NCI-H1417 treated with DMSO at 0.1 percent for 48 hours (cell line): ENCODE measurements at places on chromosomes 6 and 20.

DNA sequence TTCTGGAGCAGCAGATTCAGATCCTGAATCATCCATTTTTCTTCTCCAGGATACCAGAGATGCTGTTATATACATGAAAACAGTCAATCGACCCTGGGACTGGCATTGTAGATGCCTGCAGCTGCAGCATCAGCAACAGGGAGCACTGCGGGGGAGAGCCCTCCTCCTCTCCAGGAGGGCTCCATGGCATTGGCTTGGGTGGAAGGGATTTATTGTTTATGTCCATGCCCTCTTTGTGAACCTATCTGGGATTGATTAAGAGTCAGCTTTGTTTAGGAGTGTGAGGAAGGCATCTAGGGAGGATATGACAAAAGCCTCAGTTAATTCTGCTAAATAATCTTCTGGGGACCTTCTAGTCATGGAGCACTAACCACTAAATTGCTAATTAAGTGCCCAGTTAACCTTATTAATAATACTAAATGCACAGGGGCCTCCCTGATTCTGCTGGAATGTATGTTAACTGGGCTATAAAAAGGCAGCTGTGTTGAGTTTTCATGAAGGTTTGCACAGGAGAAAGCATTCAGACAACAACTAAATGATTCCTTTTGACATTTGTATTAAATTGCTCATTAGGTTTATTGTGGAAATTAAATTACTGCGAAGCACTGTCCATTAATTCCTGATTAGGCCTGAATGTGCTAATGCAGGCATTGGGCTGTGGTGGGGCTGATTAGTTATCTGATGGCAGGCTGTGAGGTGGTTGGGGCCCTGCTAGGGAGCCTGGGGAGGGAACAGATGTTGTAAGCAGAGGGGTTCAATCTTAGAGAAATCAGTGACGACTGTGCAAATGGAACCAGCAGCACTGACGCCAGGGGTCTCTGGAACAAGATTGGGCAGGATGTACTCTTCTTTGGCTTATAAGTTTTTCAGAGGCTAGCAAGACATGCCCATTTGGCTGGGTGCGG is 57.6 kb downstream of the IMPG1 start:
- no peak for DNase-seq

GRCh38 chr20:31933698-31934097 is 18.1 kb downstream of the PDRG1 start:
- DNase-seq = no peak

GRCh38 chr6:7440476-7440875 is 50.9 kb downstream of the RIOK1 start:
- no peak for DNase-seq

GRCh38 chr6:4180652-4181255 is 45.4 kb upstream of the ECI2 start:
- no peak for DNase-seq

GRCh38 chr6:168784426-168784825 is 343.4 kb downstream of the SMOC2 start:
- no peak for DNase-seq

DNA sequence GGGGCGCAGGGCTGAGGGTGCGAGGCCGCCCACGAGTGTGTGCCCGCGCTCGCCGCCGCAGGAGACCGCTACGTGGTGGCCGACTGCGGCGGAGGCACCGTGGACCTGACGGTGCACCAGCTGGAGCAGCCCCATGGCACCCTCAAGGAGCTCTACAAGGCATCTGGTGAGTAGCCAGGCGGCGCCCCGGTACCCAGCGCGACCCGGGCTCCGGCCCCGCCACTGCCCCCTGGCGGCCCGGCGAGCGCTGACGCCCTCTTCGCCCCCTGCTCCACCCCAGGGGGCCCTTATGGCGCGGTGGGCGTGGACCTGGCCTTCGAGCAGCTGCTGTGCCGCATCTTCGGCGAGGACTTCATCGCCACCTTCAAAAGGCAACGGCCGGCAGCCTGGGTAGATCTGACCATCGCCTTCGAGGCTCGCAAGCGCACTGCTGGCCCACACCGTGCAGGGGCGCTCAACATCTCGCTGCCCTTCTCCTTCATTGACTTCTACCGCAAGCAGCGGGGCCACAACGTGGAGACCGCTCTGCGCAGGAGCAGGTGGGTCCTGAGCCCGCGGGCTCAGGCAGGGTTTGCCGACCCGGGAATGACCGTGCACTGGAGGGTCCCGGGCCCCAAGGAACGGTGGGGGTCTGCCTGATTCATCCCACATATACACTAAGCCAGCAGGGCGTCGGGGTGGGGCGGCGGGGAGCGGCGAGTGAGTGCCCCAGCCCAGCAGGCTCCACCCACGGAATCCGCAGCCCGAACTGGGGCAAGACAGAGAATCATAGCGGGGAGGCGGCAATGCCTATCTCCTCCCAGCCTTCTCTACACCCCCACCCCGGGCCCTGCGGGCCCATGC is 17.4 kb downstream of the HSPA12B start:
- no peak for DNase-seq

- no peak for DNase-seq
Observed at GRCh38 chr20:13396826-13397225, 175.8 kb downstream of the ISM1 start.

- no peak for DNase-seq
Observed at GRCh38 chr6:143139239-143139784, 78.6 kb downstream of the AIG1 start.

GRCh38 chr6:42777126-42777822 is 4.6 kb upstream of the BICRAL start:
- no peak for DNase-seq

DNA sequence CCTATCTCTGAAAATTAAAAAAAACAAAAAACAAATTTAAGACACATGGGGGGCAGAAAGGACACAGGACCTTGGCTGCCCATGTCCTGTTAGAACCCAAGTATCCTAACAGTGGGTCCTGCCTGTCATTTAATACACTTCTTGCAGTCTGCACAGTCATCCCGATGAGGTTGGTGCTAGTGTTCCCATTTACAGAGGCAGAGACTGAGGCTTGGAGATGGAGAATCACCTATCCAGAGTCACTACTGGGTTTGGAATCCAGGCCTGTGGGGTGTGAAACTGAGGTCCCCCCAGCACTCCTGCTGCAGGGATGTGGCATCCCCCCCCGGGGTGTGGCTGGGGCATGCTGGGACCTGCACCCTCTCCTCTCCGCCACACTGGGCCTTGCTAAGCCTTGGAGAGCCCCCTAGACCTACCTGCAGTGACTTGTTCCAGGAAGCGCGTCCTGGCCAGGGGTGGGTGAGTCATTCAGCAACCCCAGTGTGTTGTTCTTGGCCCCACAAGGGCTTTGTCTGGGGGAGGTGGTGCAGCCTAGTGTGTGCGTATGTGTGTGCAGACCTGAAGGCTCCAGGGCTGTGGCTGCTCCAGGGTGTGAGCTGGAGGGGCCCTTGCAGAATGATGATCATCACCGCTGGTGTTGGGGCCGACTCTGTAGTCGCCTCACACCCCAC is 49.7 kb downstream of the BCAS4 start:
- no peak for DNase-seq

- peak; percentile 63 for DNase-seq
Observed at GRCh38 chr20:16729565-16730460, at the start of gene SNRPB2. Gene SNRPB2, plus strand, starts transcription at chr20:16730026. Its CDS starts 1,677 bp downstream, at chr20:16731703.

GRCh38 chr6:11430036-11430435 is 107.5 kb upstream of the TMEM170B start:
- no peak for DNase-seq

GRCh38 chr6:38579010-38579628 is 60.6 kb downstream of the BTBD9 start:
- no peak for DNase-seq

DNA sequence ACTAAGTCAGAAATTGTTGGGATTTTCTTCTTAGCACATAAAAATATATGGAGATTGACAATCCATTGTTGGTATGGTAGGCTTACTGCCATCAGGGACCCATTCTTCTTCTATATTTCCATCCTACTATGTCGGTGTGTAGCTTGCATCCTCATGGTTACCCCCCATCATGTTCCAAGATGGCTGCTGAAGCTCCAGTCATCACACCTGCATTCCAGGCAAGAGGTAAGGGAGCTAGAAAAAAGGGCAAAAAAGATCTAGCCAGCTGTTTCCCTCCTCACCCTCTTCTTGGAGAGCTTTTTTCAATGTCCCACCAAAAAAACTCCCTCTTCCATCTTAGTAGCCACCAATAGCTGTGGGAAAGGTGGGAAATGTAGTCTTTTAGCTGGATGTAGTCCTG is 13.6 kb downstream of the SLC2A10 start:
- DNase-seq = no peak

GRCh38 chr20:64037498-64038213 is 1.7 kb downstream of the C20orf204 start:
- no peak for DNase-seq

DNA sequence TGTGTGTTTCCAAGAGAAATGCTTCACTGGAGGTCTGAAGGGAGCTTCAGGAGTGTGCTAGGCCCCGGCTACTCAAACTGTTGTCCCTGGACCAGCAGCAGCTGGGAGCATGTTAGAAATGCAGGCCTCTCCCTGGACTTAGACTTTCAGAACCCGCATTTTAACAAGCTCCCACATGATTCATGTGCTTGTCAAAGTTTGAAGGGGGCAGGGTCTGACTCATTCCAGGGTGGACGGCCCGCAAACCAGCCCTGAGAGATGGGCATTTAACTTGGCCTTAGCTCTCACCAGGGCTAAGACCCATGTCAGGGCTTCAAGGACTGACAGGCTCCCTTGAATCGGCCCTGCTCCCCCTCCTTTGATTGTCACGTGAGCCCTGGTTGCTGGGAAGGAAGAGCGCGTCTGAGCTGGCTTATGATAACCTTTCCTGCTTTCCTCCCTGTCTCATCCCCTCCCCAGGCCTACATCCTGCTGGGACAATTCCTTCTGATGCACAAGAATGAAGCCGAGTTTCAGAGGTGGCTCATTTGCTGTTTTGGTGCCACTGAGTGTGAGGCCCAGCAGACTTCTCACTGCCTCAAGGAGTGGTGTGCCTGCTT is 35.5 kb downstream of the BANF2 start:
- no peak for DNase-seq

- no peak for DNase-seq
Observed at GRCh38 chr6:145080651-145081050, 654.7 kb downstream of the EPM2A start.

- DNase-seq = no peak
Observed at GRCh38 chr6:170165085-170165470, 125.8 kb downstream of the DLL1 start.

GRCh38 chr6:146874278-146875018 is 275.7 kb downstream of the ADGB start:
- no peak for DNase-seq

- DNase-seq = no peak
Observed at GRCh38 chr6:25222006-25222678, 57.0 kb upstream of the CARMIL1 start.

DNA sequence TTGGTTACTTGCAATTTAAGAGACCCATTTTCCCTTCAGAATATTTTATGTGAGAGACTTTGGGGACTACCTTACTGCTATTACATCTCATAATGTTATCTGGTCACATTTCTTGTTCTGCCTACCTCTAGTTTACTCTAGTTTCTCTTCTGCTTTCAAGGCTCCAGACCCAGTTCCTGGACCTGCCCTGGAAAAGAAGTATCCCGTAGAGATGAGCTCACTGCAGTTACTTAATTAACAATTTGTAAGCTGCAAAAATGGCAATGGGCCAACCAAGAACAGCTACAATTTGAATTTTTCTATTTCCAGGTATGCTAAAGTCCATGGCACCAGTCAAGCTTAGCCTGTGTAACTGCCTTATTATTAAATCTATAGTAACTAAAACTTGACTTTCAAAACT is 25.0 kb downstream of the TAB2 start:
- DNase-seq = no peak

DNA sequence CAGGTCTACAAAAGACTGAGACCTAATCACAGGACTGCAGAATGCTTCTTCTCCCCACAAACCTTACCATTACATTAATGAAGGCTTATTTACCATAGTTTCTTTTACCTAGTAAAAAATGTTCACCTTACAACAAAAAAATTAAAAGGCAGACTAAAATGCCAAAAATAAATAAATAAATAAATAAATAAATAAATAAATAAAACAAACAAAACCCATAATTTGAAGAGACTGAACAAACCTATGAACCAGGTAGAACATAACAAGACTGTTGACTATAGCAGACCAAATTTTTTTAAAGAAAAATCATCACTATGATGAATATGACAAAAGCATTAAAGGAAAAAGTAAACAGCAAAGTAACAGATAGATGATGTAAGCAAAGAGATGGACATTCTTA is 946.3 kb downstream of the EPHA7 start:
- no peak for DNase-seq

DNA sequence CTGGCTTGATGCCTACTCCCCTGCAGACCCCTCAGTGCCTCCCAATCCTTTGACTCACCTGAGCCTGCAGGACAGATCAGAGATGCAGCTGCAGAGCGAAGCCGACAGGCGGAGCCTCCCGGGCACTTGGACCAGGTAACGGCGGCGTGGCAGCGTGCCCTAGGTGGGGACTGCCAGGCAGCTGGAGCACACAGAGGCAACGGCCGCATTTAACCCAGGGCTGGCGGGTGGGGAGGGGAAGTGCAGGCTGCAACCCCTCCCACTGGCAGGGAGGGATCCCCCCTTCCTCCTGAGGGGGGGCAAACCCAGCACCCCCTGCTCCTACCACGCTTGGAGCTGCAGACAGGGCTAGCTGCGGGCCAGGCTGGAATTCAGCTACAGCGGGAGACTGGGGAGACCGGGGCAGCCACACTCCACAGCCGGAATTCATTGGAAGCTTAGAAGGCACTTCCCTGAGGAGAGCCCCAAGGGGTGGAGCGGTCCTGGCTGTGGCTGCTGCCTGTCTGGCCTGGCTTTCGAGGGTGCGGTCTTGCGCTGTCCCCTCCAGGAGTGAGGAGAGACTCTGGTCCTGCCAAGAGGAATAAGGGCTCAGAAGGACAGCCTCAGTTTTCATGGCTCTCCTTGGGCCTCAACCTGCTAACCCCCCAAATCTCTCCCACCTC is at the start of gene MATN4:
TSS of gene MATN4 (minus strand) at position 183 of the 662 bp plus-strand sequence. CDS start 2,717 bp downstream, outside the sequence.
- no peak for DNase-seq

- peak; percentile 66 for DNase-seq
Observed at GRCh38 chr20:11734431-11734830, 183.3 kb upstream of the BTBD3 start.

GRCh38 chr20:48754292-48754691 is 73.5 kb downstream of the PREX1 start:
- no peak for DNase-seq

- DNase-seq = peak; percentile 90
Observed at GRCh38 chr6:21593412-21593926, at the start of gene SOX4. Gene SOX4, plus strand, starts transcription at chr6:21593751. Its CDS starts 784 bp downstream, at chr6:21594535.

GRCh38 chr6:41055149-41055548 is 2.1 kb downstream of the APOBEC2 start:
- no peak for DNase-seq

- no peak for DNase-seq
Observed at GRCh38 chr6:27617046-27617687, 144.3 kb upstream of the ZNF184 start.
